Activated CD4-positive, alpha-beta T cell treated with anti-CD3 and anti-CD28 coated beads, Interleukin-2, amount 50 U/mL, for 24 hours (primary cell): ENCODE measurements at places on chromosomes 3 and 15.

DNA sequence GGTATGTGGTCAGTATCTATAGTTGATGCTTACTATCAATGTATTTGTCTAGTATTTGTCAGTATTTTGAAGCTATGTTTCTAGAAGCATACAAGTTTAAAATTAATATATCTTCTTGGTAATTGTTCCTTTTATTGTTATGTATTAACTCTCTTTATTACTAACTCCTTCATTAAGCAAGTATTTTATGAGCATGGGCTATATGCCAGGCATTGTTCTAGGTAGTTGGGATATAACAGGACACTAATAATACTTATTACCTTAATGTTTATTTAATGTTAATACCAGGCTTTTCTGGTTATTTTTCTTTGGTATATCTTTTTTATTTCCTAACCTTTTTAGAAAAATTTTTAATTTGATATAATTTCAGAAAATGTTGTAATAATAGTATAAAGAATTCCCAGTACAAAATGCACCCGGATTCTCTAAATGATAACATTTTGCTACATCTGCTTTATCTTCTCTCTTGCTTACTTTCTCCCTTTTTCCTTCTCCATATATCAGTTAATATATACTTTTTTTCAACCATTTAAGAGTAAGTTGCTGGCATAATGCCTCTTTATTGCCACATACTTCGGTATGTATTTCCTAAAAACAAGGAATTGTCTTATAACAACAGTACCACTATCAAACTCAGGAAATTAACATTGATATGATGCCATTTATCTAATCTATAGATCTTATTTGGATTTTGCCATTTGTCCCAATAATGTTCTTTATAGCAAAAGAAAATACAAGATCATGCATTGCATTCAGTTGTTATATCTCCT is 30.9 kb downstream of the LRRC49 start:
- no peak for DNase-seq

- DNase-seq: no peak
Measured at GRCh38 chr3:36394176-36394575, 13.9 kb downstream of the STAC start.

DNA sequence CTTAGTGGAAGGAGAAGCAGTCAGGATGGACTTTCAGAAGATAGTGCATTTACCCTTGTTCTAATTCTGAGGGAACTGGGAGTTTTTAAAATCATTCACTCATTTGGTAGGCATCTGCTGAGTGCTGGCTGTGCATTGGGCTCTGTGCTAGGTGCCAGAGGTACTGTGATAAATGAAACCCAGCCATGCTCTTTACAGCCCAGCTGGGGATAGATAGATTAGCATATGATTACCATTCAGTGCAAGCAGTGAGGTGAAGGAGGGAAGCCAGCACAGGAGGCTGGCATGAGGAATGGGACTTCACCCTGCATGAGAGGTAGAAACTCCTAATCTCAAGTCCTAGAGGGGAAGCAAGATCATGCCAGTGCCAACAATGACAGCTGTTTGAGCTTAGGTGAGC is 361.9 kb upstream of the TRIM42 start:
- no peak for DNase-seq

DNA sequence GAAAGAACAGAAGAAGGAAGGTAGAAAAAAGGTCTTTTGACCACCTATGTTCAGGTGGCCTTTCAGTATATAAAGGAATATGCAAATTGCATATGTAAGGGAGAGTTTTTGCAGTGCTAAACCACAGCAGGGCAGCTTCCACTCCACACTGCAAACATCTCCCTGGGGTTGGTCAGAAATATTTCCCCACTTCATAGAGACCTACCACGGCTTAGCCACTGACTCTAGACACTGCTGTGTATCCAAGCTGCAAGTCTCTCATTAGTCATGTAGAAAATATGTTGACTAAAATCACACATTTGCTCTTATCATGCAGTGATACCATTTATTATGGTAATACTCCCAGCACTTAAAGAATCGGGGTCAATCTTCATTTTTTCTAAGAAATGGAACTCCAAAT is 214.9 kb upstream of the NR2F2 start:
- DNase-seq: no peak

- no peak for DNase-seq
Measured at GRCh38 chr3:180594631-180595558, 7.1 kb upstream of the TTC14 start.

- DNase-seq: no peak
Measured at GRCh38 chr3:63891518-63891917, 20.7 kb downstream of the SCAANT1 start.
